ENCODE measurements at places on chromosomes 13 and 19.
A peak's percentile ranks its signal among the peaks of the same experiment; 100 is the strongest.

DNA sequence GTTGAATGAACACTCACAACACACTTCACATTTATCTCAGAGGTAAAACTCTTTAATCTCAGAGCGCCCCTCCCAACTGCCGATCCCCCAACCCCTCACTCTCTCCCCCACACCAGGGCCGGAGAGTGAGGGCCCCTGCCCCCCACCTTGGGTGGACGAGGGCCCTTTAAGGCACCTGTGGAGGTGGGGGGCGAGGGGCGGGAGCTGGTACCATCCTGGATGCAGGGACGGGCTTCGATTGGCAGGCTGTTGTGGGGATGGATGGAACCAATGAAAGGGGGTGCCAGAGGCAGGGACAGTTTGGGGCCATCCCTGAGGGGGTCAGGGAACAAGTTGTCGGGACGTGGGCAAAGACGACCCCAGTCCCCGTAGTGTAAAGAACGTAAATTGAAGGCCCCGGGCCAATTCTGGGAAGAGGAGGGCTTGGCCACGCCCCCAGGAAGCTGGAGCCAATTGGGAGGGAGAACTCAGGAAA, 1.7 kb upstream of the PNKP start:
- DNase-seq, result no peak

- DNase-seq, result no peak
Observed at GRCh38 chr13:31786011-31786410, 46.7 kb downstream of the RXFP2 start.

DNA sequence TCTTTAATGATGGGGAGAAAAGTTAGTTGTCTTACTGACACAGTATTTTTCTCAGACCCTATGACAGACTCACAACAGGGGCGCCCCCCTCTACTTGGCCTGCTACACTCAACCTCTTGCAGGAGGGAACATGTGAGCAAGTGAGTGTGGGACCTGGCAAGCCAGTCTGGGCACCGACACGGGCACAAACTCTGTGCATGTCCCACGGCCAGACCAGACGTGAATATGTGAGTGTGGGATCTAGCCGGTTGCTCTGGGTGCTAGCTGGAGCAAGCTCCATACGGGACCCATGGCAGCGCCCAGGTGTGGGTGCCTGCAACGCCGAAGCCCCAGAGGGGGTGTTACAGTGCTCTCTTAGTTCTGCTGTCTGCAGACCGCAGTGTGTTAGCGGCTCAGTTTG, 1437.3 kb upstream of the MIR17HG start:
- DNase-seq, result no peak

DNA sequence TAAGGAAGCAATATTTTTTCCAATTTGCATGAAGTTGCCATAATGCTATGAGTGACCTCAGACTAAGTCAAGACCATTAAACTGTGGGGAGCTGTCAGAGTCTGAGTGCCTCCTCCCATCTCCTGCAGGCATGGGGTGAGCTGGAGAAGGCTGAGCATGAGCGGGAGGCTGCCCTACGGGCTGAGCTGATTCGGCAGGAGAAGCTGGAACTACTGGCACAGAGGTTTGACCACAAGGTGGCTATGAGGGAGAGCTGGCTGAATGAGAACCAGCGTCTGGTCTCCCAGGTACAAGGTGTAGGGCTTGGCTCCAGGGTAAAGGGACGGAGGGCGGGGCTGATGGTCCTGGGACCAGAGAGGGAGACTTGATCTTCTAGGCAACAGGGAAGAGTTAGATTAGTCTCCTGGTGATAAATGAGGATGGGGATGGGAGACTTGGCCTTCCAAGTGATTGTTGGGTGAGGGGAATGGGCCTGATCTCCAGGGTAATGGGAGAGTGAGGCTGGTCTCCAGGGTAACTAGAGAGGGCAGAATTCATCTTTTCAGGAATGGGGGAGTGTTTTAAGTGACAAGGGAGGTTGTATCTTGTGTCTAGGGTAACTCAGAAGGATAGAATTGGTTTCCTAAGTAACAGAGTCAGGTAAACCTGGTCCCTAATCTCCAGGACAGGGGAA, 36.0 kb downstream of the SPTBN4 start:
- no peak for DNase-seq

GRCh38 chr19:5403968-5404640, 51.1 kb upstream of the ZNRF4 start:
- DNase-seq, result peak; percentile 94

DNA sequence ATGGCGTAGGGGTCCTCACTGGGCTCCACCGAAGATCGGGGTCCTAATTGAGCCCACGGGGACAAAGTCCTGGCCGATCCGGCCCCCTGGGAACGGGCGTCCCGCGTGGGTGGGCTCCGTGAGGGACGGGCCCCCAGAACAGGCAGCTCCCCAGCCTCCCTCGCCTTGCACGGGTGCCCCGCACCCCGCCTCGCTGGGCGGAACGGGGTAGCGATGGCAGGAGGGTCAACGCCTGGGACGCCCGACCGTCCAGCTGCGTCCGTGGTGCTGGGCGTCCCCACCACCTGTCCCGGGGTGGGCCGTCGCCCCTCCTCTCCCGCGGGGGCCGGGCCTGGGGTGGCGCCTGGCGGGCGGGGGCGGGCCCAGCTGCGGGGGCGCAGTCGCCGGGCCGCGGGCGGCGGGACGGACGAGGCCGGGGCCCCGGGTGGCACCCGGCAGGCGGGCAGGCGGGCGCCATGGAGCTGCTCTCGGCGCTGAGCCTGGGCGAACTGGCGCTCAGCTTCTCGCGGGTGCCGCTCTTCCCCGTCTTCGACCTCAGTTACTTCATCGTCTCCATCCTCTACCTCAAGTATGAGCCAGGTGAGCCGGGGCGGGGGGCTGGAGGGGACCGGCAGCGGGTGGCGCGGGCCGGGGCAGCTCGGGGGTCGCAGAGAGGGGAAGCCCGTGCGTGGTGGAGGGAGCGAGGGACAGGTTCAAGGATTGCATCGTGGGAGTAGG, at the start of gene TMEM38A:
Gene TMEM38A, plus strand, starts transcription at position 377 of the 717 bp plus-strand sequence. Its CDS starts 79 bp downstream, at position 456.
- DNase-seq, result peak; percentile 51

DNA sequence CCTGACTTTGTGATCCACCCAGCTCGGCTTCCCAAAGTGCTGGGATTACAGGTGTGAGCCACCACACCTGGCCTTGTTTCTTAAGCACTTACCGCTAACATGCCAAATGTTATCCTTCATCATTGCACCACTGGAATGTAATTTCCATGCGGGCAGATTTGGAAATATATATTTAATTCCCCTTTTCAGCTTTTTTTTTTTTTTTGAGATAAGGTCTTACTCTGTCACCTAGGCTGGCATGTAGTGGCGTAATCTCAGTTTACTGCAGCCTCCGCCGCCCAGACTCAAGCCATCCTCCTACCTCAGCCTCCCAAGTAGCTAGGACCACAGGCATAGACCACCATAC, 4.3 kb upstream of the UPK1A start:
- no peak for DNase-seq

DNA sequence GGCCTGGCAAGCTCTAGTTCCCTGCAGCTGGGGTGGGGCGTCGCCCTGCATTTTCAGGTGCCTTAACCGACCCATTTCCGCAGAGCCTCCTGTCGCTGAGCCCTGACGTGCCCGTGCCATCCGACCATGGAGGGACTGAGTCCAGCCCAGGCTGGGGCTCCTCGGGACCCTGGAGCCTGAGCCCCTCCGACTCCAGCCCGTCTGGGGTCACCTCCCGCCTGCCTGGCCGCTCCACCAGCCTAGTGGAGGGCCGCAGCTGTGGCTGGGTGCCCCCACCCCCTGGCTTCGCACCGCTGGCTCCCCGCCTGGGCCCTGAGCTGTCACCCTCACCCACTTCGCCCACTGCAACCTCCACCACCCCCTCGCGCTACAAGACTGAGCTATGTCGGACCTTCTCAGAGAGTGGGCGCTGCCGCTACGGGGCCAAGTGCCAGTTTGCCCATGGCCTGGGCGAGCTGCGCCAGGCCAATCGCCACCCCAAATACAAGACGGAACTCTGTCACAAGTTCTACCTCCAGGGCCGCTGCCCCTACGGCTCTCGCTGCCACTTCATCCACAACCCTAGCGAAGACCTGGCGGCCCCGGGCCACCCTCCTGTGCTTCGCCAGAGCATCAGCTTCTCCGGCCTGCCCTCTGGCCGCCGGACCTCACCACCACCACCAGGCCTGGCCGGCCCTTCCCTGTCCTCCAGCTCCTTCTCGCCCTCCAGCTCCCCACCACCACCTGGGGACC, 1.2 kb downstream of the ZFP36 start:
- DNase-seq, result peak; percentile 82

GRCh38 chr19:38838208-38838985, 6.8 kb upstream of the ECH1 start:
- DNase-seq, result peak; percentile 33

GRCh38 chr19:3343619-3344502, 22.5 kb upstream of the NFIC start:
- peak; percentile 95 for DNase-seq

GRCh38 chr13:36834299-36834698, 15.3 kb downstream of the RFXAP start:
- DNase-seq, result no peak

GRCh38 chr19:28829762-28830161, 383.2 kb downstream of the UQCRFS1 start:
- DNase-seq, result no peak

DNA sequence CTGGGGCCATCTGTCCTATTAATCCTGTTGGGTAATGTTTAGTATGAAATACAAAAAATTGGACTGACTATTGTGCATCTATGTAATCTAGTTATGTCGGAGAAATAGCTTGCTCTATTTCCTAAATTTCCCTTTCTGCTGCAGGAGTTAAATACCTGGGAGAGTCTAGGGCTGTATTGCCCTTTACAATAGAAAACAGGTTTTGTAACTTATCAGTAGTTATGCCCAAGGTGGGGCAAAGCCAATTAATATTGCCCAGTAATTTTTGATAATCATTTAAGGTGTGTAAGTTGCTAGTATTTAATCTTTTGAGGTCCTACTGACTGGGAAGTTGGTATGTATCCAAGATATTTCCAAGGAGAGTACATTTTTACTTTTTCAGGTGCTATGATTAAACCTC, 838.1 kb downstream of the DACH1 start:
- no peak for DNase-seq

DNA sequence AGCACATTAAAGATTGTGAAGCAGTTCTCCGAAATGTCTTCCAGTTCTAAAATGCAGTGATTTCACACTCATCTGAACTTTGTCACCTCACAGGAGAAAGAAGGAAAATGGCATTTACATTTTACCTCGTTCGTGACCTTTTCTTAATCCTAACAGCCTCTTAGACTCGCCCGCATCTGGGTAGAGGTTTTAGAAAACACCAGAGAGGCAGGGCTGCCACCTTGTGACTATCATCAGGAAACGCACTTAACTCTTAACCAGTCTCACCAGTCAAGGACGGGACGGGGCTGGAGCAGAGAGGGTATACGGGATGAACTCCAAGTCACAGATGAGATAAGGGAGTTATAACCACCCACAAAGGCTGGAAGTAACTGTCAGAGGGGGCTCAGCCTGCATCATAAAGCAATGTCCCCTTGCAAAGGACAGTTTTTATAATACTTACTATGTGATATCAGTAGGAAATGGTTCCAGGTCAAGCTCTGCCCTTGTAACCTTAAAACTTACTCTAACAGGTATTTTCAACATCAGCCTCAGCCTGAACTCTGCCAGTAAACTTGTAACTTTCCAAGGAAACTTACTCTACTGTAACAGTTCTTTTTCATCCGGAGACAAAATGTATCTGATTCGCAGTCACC, 8.6 kb upstream of the CEACAM6 start:
- no peak for DNase-seq

DNA sequence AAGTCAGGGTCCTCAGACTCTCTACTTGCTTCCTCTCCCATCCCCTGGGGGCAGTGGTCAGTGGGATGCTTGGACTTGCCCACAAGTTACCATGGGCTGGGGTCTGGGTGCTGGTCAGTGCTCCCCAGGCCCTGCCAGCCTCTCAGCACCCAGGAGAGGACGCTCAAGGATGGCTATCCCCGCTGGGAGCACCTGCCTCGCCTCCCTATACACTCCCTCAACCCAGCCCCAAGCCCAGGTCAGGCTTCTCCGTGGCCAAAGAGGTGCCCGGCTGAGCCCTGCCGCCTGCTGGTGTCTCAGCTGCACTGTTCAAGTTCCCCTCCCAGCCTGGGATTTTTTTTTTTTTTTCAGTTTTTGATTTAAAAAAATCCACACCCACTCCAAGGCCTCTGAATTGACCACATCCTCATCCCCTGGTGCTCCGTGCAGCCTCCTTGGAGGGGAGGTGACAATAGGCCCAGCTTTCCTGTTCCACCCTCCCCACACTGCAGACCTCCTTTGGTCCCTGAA, 10.8 kb downstream of the F2RL3 start:
- DNase-seq, result peak; percentile 75

GRCh38 chr19:35355791-35356460, 2.3 kb upstream of the FFAR3 start:
- DNase-seq, result peak; percentile 15

DNA sequence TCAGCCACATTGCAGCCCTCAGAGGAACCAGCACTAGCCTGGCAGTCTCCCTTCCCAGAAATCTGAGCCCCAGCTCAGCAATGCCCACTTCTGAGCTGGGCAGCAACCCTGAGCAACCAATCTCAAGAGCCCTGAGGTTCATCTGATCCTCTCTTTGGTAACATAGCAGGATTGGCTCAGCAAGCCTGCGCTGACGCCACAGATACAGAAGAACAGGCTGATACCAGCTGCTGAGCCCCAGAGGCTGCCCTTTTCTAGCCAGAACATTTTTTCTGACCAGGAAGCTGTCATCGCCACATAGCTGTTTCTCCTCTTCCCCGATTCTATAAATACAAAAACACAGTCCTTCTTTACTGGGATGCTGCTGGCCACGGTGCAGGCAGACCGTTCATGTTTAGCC, 59.8 kb downstream of the TRPM4 start:
- peak; percentile 77 for DNase-seq

GRCh38 chr13:38902551-38902950, 88.1 kb downstream of the STOML3 start:
- no peak for DNase-seq

DNA sequence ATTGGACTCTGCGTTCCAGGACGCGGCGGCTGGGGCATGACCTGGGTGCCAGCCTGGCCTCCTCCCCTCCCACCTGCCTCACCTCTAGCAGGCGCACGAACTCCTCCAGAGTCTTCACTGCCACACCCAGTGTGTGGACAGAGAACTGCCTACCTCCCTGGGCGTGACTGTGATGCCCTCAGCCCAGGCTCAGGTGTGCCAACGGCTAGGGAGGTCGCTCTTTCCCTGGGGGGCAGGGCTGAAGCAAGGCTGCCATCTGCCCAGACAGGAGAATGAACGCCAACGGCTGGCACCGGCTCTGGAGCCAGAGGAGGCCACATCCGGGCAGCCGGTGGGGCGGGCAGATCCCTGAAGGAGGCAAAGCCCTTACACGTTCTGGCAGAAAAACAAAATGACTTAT, 11.3 kb downstream of the NANOS3 start:
- DNase-seq, result peak; percentile 37

- DNase-seq, result no peak
Observed at GRCh38 chr13:110103026-110103425, 203.9 kb downstream of the COL4A1 start.

DNA sequence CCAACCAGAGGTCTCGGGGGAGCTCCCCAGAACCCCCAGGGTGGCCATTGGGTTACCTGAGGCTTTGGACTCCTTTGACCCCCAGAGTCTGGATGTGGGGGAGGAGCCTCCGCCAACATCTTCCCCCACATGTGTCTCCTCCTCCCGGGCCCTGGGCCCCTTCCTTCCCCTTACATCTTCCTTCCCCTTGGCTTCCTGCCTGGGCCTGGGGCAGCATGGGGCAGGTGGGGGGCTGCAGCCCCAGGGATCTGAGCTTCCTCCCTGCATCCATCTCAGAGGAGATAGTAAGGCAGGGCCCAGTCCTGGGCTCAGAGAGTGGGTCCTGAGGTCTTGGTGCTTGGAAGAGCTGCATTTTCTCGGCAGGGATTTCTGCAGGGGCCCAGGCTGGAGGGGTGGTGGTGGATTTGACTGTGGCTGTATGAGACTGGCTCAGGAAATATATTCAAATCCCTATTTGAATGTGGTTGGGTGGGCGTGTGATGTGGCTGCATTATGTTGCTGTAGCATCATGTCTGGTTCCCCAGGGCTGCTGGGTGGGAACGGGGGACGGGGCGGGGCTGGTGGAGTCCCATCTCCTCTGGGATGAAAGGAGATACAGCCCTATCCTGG, 919 bp downstream of the VAV1 start:
- DNase-seq, result no peak
